ENCODE measurements at places on chromosomes 5 and 9.

GRCh38 chr5:73419465-73420390 is 28.8 kb downstream of the FOXD1 start:
- no peak for DNase-seq

- DNase-seq = no peak
Measured at GRCh38 chr9:35912791-35913400, 3.6 kb downstream of the SPAAR start.

GRCh38 chr9:134411440-134412297 is 85.4 kb downstream of the RXRA start:
- DNase-seq = no peak

GRCh38 chr5:33659526-33660169 is 218.9 kb downstream of the TARS1 start:
- DNase-seq = no peak

GRCh38 chr5:121550989-121551388 is 300.7 kb upstream of the FTMT start:
- no peak for DNase-seq

- DNase-seq = no peak
Measured at GRCh38 chr5:80254767-80255430, 949 bp downstream of the SERINC5 start.

DNA sequence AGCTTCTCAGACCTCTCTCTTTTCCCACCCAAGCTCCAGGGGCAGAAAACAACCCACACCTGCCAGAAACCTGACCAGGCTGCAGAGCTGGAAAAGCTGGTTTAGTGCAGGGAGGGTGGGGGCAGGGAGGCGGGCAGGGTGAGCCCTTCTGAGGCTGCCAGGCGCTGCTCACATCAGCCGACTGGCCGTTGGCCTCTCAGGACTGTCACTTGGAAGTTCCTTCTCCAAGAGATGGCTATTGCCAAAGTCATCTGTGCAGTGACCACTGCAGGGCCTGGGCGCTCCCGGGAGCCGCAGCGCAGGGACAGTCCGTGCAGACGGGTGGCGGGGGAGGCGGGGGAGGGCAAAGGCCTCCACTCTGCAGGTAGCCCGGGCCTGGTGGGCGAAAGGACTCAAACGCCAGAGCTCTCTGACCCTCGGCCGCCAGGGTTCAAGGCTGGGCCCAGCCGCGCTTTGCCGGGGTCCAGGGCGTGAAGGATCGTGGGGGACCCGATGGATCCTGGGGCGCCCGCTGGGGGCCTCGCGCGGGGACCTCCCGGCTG is 205.0 kb upstream of the IER5L start:
- no peak for DNase-seq

DNA sequence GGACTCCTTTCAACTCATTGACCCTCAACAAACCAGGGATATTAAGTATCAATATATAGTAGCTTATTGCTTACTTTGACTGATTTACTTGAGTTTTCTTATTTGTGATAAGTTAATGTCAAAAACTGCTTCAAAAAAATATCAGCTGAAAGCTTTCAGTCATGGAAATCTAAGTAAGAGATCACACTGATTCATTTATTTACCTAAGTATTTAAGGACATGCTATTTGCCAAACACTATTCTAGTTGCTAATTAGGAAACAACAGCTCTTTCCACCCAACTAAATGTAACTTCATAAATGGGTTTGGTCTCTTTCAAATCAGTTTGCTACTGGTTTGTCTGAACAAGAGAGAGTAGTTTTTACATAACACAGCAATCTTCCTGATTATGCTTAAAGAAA is 48.2 kb downstream of the CHD1 start:
- DNase-seq = no peak

DNA sequence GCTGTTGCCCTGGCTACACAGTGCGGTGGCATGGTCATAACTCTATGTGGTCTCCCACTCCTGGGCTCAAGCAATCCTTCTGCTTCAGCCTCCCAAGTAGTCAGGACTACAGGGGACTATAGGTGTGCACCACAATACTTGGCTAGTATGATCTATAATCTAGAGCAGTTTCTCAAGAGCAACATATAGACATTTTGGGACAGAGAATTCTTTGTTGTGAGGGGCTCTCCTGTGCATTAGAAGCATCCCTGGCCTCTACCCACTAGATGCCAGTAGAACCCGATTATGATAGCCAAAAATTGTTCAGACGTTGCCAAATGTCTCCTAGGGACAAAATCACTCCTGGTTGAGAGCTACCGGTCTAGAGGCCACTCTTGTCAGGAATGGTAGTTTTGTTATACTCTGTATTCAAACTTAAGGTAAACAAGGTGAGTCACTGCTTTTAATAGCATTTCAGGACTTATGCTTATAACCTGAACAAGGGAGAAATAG is 7.2 kb downstream of the ANKHD1 start:
- DNase-seq = no peak

DNA sequence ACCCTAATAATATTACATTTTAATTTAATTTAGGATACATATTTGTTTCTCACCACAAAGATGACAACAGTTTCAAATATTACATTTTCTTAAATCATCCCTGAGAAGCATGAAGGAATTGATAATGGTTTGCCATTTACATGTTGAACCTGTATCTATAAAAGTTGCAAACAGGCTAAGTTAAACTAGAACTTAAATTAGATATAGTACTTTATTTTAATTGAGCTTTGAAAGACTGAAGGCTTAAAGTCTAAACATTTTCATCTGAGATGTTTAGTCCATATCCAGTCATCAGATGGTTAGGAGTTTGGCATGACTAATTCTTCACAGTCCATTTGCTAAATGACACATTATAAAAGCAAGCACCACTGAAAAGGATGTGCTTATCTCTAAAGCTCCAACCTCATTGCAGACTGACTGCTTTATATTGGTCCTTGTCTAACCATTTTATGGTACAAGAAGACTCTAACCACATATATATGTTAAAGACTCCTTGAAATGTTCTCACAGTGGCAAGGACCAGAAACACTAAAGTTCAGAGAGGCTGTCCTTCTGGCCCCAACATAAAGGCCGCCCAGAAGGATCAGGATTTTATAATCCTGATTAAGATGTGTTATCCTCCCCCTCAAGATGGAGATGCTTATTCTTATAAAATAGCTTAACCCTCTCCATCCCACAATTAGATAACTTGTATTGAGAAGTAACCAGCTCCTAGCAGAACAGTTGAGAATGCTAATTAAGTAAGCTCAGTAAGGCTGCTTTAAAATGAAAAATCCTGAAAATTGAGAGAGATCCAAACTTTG is 25.8 kb downstream of the WNT8A start:
- DNase-seq = no peak

GRCh38 chr9:34262971-34263370 is 66.1 kb downstream of the KIF24 start:
- no peak for DNase-seq

GRCh38 chr9:91714874-91715615 is 235.0 kb downstream of the ROR2 start:
- no peak for DNase-seq

GRCh38 chr5:5983261-5983980 is 394.9 kb downstream of the MED10 start:
- no peak for DNase-seq

- no peak for DNase-seq
Measured at GRCh38 chr9:113603773-113604172, 140.2 kb downstream of the RGS3 start.

GRCh38 chr9:124218438-124218982 is 39.2 kb upstream of the NEK6 start:
- no peak for DNase-seq

GRCh38 chr9:130746434-130747212 is 53.0 kb downstream of the EXOSC2 start:
- DNase-seq = no peak

DNA sequence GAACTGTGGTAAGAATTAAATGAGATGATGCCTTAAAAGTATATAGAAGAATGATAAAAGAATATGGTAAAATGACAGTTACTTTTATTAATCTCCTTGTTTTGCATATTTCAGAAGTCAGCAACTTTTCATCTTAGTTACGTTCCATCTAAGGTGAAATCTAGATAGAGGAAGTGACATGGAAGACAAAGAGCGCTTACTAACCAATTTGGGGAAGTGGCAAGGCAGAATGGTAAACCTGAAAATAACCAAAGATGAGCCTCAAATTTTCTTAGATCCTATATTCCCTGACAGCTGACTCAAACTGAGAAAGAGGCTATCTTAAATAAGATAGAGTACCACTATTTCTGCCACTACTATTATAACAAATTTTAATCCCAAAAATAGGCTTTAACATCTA is 52.5 kb downstream of the FGF10 start:
- DNase-seq = no peak

DNA sequence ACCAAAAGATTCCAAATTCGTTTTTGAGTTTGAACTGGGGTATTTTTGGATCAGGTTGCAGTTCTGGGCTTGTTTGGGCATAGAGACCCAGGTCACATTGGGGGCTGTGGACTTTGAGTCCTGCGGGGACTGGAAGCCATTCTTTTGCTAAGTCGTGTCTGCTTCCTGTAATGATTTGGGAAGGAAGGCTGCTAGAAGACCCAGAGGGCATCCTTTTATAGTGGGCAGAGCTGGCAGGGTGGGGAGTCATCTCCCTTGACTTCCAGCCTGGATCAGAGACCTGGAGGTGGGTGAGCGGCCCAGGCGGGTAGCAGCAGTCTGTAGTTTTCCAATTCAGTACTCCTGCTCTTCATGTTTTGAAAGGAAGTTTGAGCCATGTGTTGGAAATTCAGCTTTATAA is 11.3 kb downstream of the ZNF618 start:
- no peak for DNase-seq

- no peak for DNase-seq
Measured at GRCh38 chr9:111904026-111904425, 7.4 kb downstream of the UGCG start.

GRCh38 chr9:128190013-128190412 is 1.4 kb downstream of the CIZ1 start:
- no peak for DNase-seq

DNA sequence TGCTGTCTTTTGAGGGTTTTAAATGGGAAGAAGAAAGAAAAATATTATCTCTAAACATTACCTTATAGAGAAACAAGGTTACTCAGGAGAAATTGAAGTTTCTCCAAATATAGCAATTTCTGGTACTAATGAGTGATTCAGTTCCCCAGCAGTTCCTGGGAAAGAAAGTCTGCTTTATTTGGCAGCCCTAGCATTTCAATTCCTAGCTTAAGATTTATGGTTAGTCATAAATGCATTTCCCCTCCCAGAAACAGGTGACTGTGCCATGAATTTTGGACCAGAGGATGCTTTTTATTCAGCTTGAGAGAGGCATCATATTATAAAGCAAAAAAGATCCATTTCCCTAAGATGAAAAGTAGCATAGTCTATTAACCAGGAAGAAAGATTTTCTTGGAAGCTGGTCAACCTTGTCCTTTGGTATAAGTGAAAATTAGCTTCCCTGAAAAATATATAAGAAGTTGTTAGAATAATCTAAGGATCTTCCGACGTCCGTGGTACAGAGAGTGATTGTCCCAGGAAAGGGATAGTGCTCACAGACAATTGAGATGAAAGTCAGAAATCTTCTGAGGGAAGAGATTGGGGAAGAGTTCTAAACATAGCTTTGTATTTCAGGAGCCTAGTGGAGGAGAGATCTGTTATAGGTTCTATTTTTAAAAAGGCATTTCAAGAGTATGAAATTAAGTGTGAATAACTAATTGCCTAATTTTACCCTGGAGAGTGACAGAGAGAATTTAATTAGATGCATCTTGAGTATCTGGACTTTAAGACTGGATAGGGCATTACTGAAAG is 164.9 kb downstream of the ESM1 start:
- no peak for DNase-seq

GRCh38 chr5:169914766-169915165 is 65.5 kb downstream of the INSYN2B start:
- no peak for DNase-seq

DNA sequence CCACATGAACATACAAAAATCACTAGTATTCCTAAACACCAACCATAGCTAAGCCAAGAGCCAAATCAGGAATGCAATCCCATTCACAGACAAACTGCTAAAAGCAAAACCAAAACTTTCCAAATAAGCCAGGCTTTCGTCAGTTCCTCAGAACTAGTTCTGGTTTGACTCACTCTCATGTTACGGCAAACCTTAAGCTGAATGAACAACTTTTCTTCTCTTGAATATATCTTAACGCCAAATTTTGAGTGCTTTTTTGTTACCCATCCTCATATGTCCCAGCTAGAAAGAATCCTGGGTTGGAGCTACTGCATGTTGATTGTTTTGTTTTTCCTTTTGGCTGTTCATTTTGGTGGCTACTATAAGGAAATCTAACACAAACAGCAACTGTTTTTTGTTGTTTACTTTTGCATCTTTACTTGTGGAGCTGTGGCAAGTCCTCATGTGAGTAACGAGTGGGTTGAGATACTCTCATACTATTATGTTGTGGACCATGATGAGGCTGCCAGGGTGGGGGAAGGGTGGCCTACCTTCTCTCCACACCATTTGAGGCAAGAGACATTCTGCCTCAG is at the start of gene PDCD1LG2:
Gene PDCD1LG2 (plus strand): TSS at position 172 of the 572 bp plus-strand sequence. CDS start 12,016 bp downstream, outside the sequence.
- DNase-seq = peak; percentile 63

DNA sequence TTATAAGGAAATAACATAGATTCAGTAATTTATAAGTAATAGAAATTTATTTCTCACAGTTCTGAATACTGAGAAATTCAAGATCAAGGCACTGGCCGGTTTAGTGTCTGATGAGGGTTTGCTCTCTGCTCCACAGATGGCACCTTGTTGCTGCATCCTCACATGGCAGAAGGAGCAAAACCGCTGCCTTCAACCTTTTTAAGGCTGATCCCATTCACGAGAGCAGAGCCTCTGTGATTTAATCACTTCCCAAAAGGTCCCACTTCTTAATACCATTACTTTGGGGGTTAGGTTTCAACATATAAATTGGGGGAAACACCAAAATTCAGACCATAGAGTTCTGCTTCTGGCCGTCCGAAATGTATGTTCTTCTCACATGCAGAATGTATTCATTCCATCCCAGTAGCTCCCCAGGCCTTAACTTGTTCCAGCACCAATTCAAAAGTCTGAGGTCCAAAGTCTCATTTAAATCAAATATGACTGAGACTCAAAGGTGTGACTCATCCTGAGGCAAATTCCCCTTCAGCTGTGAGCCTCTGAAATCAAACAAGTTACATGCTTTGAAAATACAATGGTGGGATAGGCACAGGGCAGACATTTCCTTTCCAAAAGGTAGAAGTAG is 30.6 kb downstream of the BAAT start:
- DNase-seq = no peak

- DNase-seq = no peak
Measured at GRCh38 chr5:57468481-57469163, 14.0 kb downstream of the ACTBL2 start.

- DNase-seq = no peak
Measured at GRCh38 chr5:170986598-170986997, 124.8 kb downstream of the RANBP17 start.

GRCh38 chr9:35074141-35074540 is 1.7 kb upstream of the VCP start:
- DNase-seq = no peak

DNA sequence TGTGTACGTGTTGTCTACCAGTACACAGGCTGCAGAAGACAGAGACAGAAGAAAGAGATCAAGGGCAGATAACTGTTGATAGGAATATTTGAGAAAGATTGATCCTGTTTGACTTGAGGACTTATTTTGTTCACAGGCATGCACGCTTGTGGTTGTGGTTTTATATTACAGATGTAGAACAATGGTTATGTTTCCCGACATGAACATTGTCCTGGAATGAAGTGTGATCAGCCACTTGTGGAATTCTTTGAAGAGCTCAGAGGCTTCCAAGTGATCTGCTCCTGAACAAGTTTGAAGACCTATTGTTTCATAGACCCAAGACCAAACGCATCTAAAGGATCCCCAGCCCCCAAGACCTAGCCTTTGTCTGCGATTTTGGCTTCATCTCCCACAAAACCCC is 13.7 kb downstream of the TEX53 start:
- DNase-seq = no peak

Measured in activated naive CD4-positive, alpha-beta T cell treated with anti-CD3 and anti-CD28 coated beads, Interleukin-2, amount 50 U/mL, for 16 hours (primary cell).